ENCODE measurements at places on chromosomes 1 and 21. TPM values are rescaled to one million over a fixed set of nuclear protein-coding genes. Genes with fewer than 3 reads are reported as not detected.

- DNase-seq = no peak
These were observed 18.2 kb upstream of the RUNX3 start for GRCh38 chr1:24948079-24948827.

- no peak for DNase-seq
These were observed 73.4 kb upstream of the F3 start for GRCh38 chr1:94614996-94615395.

The IVL gene
- total RNA-seq = not detected

The C1orf35 gene
- 4.1 TPM for total RNA-seq

The KRTCAP2 gene
- 74.6 TPM for total RNA-seq

GRCh38 chr1:228373681-228374571 is 32.7 kb downstream of the TRIM11 start:
- no peak for DNase-seq

The ERICH3 gene
- total RNA-seq = 16.7 TPM

DNA sequence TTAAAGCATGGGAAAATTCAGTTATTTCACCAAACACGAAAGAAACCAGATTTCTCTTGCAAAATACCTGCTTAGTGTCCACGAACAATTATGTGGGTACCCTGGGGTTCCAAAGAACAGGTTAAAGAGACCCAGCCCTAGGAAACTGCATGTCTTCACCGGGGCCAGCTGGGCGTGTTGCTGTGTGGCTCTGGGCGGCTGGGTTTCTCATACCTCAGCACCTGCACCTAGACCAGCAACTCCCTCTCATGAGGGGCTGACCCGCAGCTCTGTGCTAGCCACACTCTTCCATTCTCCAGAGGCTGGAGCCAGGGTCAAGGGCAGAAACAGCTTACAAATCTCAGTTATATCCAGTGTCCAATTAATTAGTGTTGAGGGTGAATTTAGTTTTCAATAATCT is 40.3 kb downstream of the ACP6 start:
- DNase-seq = no peak

DNA sequence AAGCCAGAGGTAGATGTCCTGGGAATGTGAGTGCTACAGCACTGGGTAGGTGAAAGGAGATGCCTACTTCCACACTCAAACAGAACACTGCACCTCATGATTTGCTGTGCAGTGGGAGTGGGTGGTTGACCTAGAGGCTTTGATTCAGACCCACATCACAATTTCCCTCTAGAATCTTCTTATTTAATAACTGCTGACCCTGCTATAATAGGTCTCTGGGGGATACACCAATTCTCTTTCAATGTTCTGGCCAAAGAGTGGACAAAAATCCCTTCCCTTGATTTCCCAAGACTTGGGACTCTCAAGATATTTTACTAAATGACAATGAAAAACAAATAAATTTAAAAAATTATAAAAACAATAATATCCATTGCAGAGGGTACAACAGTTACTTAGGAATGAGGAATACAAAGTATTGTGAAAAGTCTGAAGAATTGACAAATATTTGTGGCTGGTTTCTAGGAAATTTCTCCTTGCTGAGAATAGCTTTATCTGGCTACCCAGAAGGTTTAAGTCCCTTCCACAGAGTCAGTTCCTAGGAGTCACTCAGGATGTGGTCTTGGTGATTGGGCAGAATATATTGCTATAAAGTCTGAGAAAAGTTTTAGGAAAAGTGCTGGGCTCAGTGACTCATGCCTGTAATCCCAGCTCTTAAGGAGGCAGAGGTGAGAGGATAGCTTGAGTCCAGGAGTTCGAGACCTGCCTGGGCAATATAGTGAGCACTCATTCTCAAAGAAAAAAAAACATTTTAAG is 2.4 kb upstream of the FCGR2A start:
- no peak for DNase-seq

The CNTN2 gene
- 17.5 TPM for total RNA-seq
